ENCODE measurements at places on chromosomes 11 and 22.

- DNase-seq: no peak
Observed at GRCh38 chr11:76591416-76591815, 79.1 kb downstream of the LRRC32 start.

GRCh38 chr11:112620621-112621394, 340.4 kb upstream of the NCAM1 start:
- no peak for DNase-seq

DNA sequence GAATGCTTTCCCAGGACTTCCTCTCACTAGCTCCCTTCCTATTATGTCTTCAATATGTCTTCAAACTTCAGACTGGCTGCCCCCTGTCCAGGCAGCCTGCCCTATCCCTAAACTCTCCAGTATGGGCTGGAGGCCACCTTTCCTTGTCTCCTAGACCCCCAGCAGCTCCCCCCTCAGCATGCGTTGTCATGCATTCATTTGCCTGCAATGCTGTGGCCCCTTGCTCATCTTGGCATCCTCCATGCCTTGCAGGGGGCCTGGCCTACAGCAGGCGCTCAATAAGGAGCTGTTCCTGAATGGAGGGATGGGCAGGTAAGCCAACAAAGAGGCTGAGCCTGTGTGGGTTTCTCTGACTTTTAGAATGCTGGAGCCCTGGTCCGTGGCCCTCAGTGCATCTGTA, 16.4 kb upstream of the ARAP1 start:
- DNase-seq: no peak

DNA sequence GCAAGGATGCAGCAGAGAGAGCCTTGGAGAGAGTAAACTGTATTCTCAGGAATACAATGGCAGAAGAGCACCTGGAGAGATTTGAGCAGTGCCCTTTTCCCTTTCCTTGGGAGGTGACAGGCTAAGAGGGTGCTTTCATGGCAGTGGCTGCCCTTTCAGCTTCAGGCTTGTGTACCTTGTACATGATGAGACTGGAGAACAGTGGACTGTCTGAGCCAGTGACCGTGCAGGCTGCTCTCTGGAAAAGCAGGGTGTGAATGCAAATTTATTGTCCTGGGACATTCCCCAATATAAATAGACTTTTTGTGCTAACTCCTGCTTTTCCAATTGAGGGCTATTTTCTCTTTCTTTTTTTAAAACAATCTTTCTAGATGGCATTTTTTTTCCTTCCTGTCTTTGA, 99.3 kb downstream of the TRIM44 start:
- DNase-seq: no peak

DNA sequence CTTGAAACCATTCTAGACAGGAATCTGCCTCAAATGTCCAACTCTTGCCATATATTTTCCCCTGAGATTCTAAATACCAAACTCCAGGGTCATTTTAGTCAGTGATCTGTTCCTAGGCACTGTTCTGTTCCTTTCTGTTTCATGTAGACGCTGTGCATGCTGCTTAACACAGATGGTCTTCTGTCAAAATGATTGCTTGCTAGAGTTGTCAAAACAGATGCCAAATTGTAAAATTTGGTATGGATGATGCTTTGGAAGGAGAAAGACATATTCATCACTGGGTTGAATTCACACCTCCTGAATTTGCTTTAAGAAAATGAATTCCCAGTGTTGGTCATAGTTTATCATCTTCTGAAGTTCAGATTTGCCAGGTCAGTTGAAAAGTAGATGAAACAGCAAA, 425.9 kb downstream of the ETS1 start:
- DNase-seq: no peak

DNA sequence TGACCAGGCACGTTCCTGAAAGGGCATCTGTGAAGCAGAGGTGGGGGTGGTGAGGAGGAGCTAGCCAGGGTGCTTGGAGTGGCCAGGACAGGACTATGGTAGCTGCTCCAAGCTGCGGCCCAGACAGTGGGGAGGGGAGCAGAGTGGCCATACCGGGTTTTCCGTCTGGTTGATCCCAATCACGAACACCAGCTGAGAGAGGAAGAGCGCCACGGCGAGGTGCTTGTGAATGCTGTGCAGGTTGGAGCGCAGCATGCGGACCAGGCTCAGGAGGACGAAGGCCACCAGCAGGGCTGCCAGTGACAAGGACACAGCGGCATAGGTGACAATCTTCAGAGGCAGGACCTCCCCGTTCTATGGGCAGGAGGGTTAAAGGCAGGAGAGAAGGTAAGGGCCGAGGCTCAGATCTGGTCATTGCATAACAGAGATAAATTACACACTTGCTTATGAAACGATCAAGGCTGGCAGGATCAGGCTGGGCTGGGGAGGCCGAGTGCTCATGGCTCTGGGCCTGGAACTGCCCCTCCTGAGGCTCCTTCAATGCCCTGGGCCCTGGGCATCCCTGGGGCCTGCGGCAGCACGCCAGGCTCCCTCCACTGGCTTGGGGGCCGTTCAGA, 41.5 kb downstream of the TRMU start:
- DNase-seq: no peak

GRCh38 chr11:121450401-121450800, 1.7 kb upstream of the SORL1 start:
- no peak for DNase-seq

- peak; percentile 69 for DNase-seq
Observed at GRCh38 chr11:46380340-46381047, 975 bp upstream of the MDK start.

DNA sequence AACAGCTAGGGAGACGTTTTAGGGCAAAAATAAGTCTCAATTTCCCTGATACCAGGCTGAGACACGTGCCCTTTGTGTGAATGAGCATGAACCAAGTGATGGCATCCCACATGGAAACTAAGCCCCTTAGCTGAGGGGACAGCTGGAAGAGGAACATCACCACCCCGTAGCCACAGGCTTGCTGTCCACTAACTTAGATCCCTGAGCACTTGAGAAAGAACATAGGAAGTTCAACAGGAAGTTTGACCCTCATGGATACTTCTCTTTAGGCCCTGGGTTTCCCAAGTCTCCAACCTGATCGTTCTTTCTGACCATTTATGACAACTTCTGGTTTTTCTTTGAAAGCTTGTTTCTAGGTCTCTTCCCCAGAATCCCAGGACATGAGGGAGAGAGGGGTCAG, 11.6 kb upstream of the CKAP5 start:
- no peak for DNase-seq

DNA sequence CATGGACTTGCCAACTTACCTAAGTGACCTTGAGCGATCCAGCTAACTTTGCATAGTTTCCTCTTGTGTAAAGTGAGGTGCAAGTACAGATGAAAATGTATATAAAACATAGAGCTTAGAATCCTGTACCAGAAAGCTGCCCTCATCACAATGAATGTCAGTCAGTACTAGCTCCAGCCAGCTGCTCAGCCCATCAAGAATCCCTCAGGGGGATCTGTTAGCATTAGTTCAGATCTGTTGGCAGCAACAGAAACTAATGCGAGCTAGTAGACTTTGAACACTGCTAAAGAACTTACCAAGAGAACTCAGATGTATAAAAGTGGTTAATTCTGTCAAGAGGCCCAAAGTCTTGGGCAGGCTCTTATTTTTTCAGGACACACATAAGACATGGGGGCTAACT, 6.3 kb upstream of the C11orf91 start:
- DNase-seq: no peak

GRCh38 chr11:86723281-86723680, 50.9 kb upstream of the ME3 start:
- DNase-seq: no peak

DNA sequence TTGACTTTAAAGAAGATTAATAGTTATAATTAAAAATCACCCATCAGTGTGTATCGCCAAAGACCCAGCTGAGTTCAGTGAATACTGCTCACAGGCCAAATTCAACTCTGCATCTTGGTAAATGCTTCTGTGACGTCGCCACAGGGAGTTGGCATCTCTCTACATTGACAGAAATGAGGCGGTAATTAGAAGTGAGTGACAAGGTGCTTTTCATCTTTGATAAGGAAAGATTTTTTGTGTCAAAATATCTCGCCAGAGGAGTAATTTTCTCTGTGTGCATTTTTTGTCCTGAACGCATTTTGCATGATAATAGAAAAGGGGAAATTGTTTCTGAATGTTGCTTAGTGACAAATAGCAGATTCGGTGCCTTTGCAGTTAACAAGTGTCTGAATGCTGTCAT, 345.8 kb downstream of the CNTN5 start:
- no peak for DNase-seq

GRCh38 chr11:88537613-88538012, 200.1 kb upstream of the CTSC start:
- no peak for DNase-seq

- no peak for DNase-seq
Observed at GRCh38 chr22:46439576-46440465, 97.6 kb downstream of the CELSR1 start.

- DNase-seq: no peak
Observed at GRCh38 chr11:15309296-15309695, 194.6 kb downstream of the INSC start.

DNA sequence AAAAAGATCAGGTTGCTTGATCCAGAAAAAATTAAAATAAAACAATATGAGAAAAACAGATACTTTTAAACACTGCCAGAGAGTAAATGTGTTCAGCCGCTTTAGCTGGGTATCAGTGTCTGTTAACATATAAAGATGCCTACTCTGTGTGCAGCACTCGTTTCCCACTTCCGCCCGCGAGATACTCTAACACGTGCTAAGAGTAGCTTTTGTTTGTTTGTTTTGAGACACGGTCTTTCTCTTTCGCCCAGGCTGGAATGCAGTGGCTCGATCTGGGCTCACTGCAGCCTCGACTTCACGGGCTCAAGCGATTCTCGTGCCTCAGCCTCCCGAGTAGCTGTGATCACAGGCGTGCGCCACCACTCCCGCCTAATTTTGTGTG, 531 bp upstream of the MEN1 start:
- no peak for DNase-seq

- DNase-seq: no peak
Observed at GRCh38 chr11:29018631-29019030, 910.4 kb downstream of the METTL15 start.

- no peak for DNase-seq
Observed at GRCh38 chr22:41499624-41500280, 30.8 kb downstream of the ACO2 start.

Measured in uterus (tissue), 4 donors.